ENCODE measurements at places on chromosomes 6 and 20.

DNA sequence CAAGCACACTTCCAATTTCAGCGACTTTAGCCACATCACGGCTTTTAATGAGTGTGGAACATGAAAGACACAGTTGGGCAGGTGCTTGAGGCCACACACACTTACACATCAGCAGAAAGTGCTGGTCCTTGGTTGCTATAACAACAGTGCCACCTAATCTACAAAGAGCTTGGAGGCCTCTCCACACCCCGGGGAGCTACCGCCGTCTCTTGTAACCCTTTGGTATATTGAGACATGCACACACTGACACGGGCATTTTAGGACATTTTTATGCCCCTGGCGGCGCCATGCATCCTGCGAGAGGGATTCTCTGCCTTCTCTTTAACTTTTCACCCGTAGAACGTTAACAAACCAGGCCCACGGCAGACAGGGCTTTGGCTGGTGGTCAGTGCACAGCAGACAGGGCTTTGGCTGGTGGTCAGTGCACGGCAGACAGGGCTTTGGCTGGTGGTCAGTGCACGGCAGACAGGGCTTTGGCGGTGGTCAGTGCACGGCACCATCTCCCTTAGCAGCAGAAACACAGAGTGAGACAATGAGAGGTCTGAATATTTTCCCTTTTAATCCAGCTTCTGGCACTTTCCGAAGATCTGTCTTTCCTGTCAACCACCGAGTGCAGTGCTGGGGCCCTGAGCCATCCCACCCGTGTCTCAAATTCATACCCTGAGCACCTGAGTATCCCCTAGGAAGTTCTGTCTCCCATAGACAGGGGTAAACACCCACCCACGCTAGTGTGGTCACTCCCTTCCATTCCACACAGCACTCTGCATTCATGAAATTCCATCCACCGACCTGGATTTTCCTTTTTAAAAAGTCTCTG, 116.6 kb upstream of the RPS6KA2 start:
- no peak for DNase-seq

GRCh38 chr20:20223981-20224380, 143.9 kb upstream of the INSM1 start:
- no peak for DNase-seq

DNA sequence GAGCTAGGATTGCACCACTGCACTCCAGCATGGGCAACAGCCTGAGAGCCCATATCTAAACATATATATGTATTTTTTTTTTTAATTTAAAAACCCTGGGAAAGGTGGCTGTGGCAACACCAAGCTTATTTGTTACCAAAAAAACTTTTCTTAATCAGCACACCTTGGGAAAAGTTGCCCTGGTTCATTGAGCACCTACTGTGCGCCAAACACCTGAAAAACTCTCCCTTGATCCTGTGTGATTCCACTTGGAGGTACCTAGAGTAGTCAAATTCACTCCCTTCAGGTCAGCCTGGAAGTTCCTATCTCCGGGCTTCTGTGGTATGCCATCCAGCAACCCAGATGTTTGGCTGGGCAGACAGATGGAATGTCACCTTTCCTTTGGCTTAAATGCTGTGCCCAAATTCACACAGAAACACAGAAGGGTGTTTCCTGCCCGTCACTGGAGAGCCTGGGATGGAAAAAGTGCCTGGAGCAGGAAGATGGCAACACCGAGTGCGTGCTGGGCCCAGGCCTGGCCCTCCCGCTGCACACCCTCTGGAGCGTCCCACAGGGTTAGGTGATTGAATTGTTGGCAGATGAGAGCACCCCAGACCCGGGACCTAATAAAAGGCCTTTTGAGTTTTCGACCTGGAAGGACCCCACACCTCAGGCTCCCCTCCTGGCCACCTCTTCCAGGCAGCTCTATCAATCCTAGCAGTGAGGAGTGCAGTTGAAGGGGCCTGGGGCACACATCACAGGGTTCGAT, 337.5 kb downstream of the ZFAND3 start:
- DNase-seq = no peak

DNA sequence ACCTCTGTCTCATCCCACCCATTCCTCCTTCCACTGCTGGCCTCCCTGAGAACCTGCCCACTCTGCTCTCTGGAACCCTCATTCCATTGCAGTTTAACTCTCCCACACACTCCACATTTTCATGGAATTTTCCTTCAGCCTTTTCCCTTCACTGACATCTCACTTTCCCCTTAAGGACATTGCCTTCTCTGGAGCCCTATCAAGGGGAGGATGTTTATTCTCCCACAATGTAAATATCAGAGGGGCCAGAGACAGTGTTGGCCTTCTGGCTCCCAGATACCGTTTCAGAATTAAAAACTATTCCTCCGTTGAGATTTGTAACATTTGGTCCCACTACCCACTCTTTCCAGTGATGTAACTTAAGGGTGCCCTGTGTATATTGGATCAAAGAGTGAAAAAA, 199.5 kb upstream of the KCNK16 start:
- DNase-seq = no peak

DNA sequence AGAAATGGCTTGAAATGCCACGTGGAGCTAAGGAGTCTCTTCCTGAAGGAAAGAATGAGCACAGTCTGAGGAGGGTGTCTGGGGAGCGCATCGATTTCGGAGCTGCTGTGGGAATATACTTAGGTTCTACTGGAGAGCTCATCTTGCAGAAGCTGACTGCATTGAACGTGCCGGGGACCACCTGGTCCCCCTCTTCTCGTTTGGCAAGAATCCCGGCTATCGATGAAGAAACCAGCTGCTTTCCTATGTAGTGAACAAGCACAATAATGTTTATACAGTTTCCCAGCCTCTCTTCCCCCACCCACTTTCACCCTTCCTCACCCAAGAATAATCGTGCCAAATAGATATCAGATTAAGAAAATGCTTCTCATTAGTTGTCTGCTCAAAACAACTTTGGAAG, 242.5 kb downstream of the PACRG start:
- no peak for DNase-seq

- DNase-seq = peak; percentile 44
Measured at GRCh38 chr6:39892490-39893129, 41.7 kb downstream of the MOCS1 start.

GRCh38 chr6:119717942-119718341, 368.4 kb upstream of the MAN1A1 start:
- no peak for DNase-seq

DNA sequence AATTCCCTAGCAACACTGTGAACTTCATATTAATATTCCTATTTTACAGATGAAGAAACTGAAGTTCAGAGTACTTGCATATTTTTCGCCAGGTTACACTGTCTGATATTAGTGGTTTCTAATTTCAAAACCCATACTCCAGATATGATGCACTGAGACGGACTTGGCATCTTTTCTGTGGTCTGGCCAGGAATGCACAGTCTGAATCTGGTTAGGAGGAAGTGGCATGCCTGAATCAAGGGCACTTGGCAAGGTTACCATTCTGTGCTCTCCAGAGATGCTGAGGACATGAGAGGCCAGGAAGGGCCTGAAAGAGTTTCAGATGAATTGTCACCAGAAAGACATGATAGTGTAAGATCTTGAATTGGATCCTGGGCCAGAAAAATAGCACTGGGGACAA, 150.1 kb downstream of the HAO1 start:
- no peak for DNase-seq

DNA sequence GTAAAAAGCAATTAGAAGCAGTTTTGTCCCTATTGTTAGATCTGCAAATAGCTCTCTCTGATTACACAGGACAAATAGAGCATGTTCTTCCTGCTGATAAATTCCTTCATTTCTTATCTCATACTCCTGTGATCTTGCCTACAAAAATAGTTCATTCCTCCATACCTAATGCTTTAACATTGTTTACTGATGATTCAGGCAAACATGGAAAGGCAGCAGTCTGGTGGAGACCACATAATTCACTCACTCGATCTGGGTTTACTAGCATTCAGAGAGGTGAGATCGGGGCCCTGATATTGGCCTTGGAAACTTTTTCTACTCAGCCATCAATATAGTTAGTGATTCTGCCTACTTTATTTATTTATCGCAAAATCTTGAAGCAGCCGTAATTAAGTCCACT, 20.2 kb downstream of the HLA-DPA1 start:
- no peak for DNase-seq

- DNase-seq = no peak
Measured at GRCh38 chr6:85136310-85136709, 313.6 kb upstream of the NT5E start.

- DNase-seq = peak; percentile 42
Measured at GRCh38 chr20:47785854-47786764, 828 bp upstream of the SULF2 start.

GRCh38 chr20:24634855-24635254, 165.4 kb downstream of the SYNDIG1 start:
- no peak for DNase-seq

- peak; percentile 21 for DNase-seq
Measured at GRCh38 chr20:25248786-25249172, 894 bp downstream of the PYGB start.

DNA sequence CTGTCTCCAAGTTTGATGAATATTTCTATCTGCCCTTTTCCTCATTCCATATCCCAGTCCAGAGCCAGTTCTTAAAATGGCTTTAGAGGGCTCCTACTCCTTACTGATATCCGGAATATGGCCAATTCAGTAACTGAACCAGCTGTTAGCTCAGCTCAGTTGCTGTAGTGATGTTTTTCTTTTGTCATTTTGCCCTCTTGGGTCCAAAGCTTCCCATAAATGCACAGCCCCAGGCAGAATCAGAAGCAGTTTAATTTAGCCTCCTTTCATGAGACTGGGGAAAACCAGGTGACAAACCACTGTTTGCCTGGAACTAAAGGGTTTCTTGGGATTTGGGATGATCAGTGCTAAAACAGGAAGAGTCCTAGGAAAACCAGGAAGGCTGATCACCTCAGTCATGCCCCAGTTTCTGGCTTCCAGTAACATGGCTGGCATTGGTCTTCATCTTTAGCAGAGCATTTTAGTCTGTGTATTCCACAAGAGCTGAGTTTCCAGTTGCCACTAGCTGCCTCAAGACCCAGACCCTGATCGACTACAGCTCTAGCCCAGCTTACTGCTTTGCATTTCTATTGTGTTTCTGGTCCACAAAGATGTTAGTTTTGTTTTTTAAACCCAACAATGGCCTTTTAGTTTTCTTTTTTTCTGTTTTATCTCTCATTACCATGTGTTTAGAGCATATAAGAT, 40.6 kb upstream of the REV3L start:
- no peak for DNase-seq
